ENCODE measurements at places on chromosomes 1 and 21. TPM values are rescaled to one million over a fixed set of nuclear protein-coding genes. Genes with fewer than 3 reads are reported as not detected.

KRTAP11-1 gene
- total RNA-seq: not detected

UMODL1 gene
- not detected for total RNA-seq

AADACL3 gene
- total RNA-seq: not detected

GFI1 gene
- not detected for total RNA-seq

GRCh38 chr1:147648933-147649332 is 21.4 kb downstream of the ACP6 start:
- no peak for DNase-seq

GRCh38 chr1:157490467-157491165 is 61.7 kb downstream of the FCRL5 start:
- DNase-seq: peak; percentile 38

DNA sequence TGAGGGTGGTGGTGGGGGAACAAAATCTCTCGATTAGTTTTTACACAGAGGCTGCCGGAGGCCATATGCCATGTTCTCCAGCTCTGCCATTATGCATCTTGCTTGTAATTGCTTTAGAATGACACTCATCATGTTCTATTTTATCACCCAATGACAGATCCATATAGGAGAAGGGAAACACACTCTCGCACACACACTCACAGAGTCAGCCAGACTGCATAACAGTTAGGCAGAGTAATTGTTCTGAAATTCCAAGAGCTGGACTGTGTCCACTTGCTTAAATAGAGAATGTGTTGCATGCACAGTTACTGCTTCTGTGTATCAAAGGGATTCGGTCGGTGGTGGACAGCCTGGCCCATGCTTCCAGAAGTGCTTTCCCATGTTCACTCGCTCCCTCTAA is 30.6 kb downstream of the KCND3 start:
- no peak for DNase-seq

GRCh38 chr1:186858923-186859322 is 30.2 kb downstream of the PLA2G4A start:
- no peak for DNase-seq

DNA sequence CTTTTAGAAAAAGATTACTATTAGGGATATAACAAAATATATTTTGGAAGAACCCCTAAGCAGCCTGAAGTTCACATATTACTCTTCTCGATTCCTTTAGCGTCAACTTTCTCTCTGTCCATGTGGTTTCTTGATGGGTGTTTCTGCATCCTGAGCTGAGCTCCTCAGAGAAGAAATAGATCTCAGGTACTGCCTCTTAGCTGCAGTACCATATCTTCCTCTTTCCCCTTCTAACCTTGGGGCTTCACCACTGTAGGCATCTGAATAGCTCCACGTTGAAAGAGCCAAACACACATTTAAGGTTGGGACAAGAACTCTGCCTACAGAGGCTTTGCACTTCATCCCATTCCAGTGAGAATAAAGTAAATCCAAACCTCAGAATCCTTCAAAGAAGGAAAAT is 59.2 kb downstream of the SAMSN1 start:
- no peak for DNase-seq

DNA sequence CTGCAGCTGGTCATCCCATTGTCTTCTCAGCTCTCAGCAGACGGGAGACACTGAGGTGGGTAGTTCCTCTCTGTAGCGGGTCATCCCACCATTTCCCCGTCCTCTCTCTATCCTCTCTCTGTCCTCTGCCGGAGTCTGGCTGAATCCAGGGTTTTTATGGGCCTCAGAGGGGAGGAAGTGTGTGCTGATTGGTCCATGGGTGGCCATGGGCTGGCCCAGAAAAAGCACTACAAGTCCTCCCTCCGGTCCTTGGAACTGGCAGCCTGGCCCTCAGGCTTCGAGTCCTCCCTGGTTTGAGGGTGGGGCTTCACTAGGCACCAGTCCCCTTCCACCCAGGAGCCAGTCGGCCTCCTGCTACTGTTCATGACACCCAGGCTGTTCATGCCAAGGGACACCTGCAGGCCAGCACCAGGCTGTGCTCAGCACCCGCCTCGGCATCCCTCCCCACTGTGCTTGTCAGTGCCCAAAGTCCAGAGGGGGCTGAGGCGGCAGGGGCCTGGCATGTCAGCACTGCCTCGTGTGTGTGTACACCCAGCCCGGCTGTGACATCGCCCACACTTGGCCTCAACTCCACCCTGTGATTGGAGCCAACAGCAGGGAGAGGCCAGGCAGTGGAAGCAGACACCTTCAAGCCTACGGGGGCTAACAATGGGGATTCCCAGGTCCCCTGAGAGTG is 23.0 kb upstream of the LRRC8C start:
- DNase-seq: no peak

GRCh38 chr1:11898086-11898785 is 28.0 kb downstream of the KIAA2013 start:
- no peak for DNase-seq

GRCh38 chr1:3369446-3370076 is 84.9 kb upstream of the ARHGEF16 start:
- DNase-seq: peak; percentile 98

Measured in fibroblast of lung (primary cell).